HFFc6 (cell line): ENCODE measurements at places on chromosomes 2 and 18. TPM values are rescaled to one million over a fixed set of nuclear protein-coding genes. Genes with fewer than 3 reads are reported as not detected.

The FBXO41 gene
- total RNA-seq: 0.80 to 1.6 TPM (median 0.93 TPM) in 3 replicates

The RFTN2 gene
- 0.05 to 0.59 TPM (median 0.32 TPM) in 3 replicates for total RNA-seq

The UNC80 gene
- total RNA-seq: not detected in 3 replicates

The CYP20A1 gene
- total RNA-seq: 15.0 to 18.4 TPM (median 18.0 TPM) in 3 replicates

The GKN2 gene
- not detected in 3 replicates for total RNA-seq

- DNase-seq: no peak
Observed at GRCh38 chr2:105732101-105732500, 12.6 kb upstream of the NCK2 start.

- DNase-seq: no peak
Observed at GRCh38 chr18:2482706-2483475, 88.4 kb downstream of the METTL4 start.

GRCh38 chr18:12253663-12254135, 462 bp upstream of the CIDEA start:
- DNase-seq: no peak

- peak; percentile 32 for DNase-seq
Observed at GRCh38 chr2:122070241-122070731, 314.8 kb downstream of the TSN start.

GRCh38 chr2:160581035-160581434, 87.4 kb upstream of the RBMS1 start:
- no peak for DNase-seq

GRCh38 chr2:124283096-124283495, 258.0 kb downstream of the CNTNAP5 start:
- no peak for DNase-seq

- DNase-seq: no peak
Observed at GRCh38 chr18:3554091-3554601, 104.2 kb downstream of the TGIF1 start.

DNA sequence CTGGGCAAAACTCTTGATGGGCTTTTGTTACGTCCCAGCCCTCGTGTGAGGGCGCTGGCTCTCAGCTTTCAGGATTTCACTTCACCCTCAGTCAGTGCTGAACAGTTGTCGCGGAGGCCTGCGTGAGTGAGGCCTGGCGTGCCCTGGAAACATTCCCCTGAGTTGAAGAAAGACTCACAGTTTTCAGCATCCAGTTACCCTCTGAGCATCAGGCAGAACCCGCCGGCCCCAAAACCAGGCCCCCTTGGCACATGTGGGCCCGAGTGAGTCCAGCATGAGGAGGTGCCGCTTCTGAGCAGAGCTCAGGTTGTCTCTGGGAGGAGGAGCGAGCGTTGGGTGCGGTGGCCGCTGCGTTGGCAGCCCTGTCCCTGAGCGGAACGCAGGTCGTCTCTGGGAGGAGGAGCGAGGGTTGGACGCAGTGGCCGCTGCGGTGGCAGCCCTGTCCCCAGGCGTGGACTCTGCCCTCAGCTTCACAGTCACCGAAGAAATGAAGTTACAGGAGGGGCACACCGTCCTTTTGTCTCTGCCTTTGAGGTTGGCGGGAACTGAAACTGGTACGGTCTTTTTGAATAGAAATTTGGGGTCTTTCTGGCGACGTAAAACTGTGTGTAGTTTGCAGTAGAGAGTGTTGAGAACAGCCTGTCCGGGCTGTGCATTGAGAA, at the start of gene NEU4:
Gene NEU4, plus strand, starts transcription at position 473 of the 662 bp plus-strand sequence. CDS start 5,292 bp downstream, outside the sequence.
- DNase-seq: no peak

DNA sequence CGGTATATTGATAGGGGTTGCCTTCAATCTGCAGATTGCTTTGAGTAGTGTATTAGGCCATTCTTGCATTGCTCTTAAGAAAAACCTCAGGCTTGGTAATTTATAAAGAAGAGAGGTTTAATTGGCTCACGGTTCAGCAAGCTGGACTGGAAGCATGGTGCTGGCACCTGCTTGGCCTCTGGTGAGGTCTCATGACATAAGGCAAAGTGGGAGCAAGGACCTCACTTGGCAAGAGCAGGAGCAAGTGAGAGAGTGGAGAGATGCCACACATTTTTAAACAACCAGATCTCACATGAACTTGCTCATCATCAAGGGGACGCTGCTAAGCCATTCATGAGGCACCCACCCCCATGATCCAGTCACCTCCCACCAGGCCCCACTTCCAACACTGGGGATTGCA, 4.9 kb downstream of the MAP3K2 start:
- DNase-seq: no peak

DNA sequence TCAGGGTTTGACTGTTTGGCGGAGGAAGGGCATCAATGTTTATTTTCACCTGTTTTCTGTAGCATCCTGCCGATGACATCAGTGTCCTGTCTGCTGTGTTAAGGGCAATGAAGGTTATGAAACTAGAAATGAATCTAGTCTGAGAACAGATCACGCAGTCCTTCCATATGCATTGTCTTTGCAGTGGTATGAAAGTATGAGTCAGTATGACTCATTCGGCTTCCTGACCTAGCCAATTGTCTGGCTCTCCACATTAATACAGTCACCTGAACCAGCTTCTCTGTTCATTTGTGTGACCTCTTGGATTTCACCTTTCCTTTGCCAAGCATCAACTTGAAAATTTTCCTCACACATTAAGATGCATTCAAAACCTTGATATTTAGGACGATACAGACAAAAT, 353.8 kb downstream of the RND3 start:
- peak; percentile 90 for DNase-seq
